NCI-H2081 (cell line): ENCODE measurements at places on chromosomes 7 and 10.

DNA sequence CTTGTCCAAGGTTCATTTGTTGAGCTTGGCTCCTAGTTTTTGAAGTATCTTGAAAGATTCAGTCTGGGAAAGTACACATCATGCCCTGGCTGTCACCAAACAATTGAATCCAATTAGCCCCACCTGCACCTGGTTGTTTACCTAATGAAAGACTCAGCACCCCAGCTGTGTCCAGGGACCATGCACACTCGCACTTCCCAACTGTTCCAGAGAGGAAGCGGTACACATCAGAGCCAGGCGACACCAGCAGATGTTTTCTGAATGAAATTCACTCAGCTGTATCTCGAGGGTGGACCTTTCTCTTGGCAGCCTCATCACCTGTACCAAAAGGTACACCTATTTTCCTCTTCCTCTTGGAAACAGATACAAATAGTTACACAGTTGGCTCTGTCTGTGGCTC is 216.4 kb upstream of the LRGUK start:
- peak; percentile 61 for DNase-seq

GRCh38 chr7:1513657-1514095 is 9.5 kb upstream of the INTS1 start:
- DNase-seq, result no peak

DNA sequence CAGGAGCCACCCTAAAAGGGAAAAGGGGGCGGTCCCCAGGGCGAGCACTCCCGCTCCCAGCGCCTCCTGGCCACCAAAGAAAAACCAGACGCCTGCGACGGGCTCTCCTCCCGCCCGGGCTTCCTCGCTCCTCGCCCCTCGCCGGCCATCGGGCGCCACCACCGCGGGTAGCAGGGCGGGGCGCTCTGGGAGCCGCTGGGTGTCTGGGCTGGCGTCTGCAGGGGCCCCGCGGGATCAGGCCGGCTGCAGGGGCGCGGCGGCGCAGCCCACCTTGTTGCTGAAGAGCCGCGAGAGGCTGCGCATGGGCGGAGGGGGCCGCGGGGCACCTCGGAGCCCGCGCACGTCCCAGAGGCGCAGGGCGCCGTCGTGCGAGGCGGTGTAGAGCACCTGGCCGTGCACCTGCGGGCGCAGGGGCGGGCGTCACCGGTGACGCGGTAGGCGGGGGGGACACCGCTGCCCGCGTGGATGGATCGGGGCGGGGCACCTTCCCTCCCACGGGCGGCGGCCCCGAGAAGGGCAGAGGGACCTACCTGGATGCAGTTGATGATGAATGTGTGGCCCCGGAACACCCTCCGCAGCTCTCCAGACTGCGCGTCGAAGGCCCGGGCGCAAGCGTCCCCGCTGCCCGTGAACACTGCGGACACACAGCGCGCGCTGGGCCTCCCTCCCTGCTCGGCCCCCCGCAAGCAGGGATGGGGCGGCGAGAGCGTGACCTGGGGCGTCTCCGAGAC is 28.3 kb downstream of the WDR86 start:
- no peak for DNase-seq

- DNase-seq, result no peak
Measured at GRCh38 chr10:101290431-101290830, 61.2 kb upstream of the LBX1 start.

GRCh38 chr7:90705391-90706071 is 109.4 kb downstream of the CDK14 start:
- no peak for DNase-seq

DNA sequence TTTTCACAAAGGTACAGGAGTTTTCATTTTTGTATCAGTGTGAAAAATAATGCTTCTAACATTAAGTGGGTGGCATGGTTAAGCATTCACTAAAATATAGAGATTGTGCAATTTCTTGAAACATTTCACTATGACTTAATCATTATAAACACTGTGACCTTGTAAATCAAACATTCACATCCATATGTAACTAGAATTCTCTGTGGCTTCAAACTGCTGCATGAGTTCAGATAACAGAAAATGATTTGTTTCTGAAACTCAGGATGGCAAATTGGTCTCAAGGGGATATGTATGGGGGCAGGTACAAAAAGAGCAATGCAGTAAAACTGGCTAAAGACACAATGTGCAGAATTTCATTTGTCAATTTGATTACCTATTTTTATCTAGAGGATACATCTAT is 3.8 kb downstream of the FAM133B start:
- no peak for DNase-seq

GRCh38 chr7:151077705-151078232 is 2.8 kb downstream of the FASTK start:
- DNase-seq, result no peak

DNA sequence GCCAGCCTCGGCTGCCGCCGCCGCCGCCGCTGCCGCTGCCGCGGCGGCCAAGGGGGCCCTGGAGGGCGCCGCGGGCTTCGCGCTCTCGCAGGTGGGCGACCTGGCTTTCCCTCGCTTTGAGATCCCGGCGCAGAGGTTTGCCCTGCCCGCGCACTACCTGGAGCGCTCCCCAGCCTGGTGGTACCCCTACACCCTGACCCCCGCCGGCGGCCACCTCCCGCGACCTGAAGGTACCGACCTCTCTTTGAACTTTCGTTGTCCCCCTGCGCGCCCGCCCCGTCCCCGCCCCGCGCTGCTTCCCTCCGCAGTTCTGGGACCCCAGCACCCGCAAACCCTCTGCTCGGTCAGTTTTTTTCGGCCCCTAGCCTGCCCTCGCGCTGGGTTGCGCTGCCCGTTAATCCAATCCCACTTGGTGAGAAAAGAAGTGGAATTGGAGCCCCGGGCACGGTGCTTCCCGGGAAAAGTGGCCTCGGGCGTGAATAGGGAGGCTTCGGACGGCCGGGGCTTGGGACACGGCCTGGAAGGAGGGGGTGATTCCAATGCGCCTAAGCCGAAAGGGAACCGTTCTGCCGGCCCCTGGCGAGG is 543 bp downstream of the HMX3 start:
- DNase-seq, result no peak

DNA sequence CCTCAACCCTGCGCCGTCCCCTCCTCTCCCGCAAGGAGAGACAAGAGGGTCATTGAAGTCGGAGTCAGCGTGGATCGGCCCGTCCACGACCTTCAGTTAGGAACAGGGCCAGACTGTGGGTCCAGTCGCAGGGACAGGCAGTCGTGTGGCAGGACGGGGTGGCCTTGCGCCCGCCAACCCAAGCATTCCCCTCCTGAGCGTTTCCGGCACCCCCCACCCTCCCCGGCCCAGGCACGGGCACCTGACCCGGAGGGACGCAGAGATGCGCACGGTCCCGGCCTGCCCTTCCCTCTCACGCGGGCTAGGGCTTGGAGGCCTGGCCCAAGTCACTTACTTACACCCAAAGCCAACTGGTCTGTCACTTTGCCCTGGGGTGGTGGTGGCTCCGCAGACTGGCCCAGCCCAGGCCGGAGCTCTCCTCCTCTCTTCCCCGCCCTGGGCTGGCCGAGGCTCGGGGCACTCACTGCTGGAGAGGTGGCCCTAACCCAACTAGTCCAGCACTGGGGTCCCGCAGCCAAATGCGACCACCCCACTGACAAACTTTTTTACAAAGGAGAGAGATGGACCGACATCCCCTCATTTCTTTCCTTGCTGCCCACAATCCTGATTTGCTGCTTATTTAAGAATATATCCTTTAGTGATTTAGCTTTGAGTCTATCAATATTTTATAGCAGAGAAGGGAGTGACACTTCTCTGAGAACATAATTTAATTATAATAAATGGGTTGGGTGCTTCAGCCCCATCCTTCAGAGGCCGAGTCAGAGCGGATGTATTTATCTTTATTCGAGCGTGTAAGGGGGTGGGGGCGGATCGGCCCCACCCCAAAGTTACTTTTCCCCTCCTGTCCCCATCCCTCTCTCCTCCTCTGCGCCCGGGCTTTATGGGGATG is 1.2 kb upstream of the UNCX start:
- no peak for DNase-seq

DNA sequence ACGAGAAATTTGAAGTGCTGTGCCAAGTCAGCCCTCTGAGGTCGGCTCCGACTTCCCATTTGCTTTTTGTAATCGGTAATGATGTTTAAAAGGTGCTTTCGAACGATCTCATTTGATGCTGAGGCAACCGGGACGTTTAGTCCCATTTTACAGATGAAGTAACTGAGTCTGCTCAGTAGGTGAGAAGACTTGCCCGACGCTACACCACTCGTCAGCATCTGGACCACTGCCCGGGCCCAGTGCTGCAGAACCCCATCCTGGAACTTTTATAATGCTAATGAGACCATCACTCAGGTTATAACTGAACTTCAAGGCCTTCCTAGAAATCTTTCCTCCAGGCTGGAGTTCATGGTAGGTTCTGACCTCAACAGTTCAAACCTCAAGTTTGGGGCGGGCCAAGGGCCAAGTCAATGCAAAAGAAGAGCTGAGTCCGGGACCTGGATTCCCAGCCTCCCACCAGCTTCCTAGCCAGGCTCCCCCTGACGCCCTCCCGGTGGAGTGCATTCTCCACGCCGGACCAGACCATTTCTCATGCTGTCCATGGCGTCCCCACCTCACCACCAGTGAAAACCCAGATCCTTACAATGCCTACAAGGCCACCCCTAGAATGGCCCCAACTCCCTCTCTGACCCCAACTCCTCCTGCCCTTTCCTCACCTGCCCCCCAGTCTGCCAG is 699 bp upstream of the PDLIM1 start:
- no peak for DNase-seq

GRCh38 chr10:110617425-110618229 is 26.5 kb upstream of the RBM20 start:
- peak; percentile 38 for DNase-seq

- no peak for DNase-seq
Measured at GRCh38 chr7:12694817-12695216, 7.4 kb downstream of the ARL4A start.

DNA sequence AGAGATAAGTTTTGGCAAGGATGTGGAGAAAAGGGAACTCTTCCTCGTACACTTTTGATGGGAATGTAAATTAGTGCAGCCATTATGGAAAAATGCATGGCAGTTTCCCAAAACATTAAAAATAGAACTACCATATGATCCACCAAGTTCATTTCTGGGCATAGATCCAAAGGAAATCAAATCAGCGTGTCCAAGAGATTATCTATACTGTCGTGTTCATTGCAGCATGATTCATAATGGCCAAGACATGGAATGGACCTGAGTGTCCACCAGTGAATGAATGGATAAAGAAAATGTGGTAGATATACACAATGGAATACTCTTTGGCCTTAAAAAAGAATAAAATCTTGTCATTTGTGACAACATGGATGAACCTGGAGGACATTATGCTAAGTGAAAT is 70.3 kb upstream of the RSU1 start:
- no peak for DNase-seq
